ENCODE measurements at places on chromosomes 6 and 20.
A peak's percentile ranks its signal among the peaks of the same experiment; 100 is the strongest.

GRCh38 chr6:5747379-5747778, 259.3 kb downstream of the NRN1 start:
- no peak for DNase-seq

DNA sequence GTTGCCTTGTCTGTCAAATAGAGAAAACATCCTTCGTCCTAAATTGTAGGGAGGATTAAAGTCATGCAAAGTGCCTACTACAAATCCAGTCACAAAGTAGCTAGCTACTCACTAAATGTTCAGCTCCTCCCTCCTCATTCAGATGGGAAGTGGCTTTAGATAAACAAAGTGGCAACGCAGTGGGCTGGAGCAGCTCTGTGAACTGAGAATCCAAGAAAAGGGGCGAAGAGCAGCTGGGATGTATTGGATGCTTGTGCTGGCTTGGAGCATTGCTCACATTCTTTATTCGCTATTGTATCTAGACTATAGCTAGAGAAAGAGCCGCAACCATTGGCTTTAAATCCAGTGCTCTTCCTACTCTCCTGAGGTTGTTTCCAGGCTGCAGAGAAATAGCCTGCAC, 10.3 kb downstream of the MOG start:
- DNase-seq = no peak

DNA sequence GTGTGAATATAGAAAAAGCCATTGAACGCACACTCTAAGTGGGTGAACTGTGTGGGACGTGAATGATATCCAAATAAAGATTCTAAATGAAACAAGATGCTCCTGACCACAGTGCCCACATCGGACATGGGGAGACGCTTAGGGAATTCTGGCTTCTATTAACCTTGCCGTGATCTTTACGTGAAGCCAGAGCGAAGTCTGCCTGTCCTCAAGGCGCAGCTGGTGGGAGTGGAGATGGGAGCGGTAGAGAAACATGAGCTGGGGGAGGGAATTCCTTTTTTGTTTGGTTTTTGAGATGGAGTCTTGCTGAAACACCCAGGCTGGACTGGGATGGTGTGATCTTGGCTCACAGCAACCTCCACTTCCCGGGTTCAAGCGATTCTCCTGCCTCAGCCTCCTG, 46.0 kb downstream of the VSTM2L start:
- DNase-seq = no peak

GRCh38 chr6:162899148-162899547, 171.4 kb downstream of the PACRG start:
- DNase-seq = no peak

- DNase-seq = no peak
Measured at GRCh38 chr6:42296614-42297013, 79.0 kb upstream of the MRPS10 start.

DNA sequence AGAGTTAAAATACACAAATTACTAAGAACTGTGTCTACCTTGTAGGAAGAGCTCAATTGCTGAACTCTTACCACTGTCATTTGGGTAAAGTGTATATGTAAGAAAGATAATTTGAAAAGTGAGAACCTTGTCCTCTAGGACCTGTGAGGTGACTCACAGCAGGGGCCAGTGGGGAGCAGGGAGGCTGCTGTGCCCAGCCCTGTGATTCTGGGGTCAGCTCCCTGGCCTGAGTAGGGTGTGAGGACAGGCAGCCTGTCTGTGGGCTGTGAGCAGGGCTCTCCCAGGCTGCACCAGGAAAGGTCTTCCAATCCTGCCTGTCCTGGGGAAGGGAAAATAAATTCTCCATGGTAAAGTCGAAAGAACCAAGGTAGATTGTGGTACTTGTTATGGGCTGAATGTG, 27.3 kb upstream of the SIRPG start:
- no peak for DNase-seq

DNA sequence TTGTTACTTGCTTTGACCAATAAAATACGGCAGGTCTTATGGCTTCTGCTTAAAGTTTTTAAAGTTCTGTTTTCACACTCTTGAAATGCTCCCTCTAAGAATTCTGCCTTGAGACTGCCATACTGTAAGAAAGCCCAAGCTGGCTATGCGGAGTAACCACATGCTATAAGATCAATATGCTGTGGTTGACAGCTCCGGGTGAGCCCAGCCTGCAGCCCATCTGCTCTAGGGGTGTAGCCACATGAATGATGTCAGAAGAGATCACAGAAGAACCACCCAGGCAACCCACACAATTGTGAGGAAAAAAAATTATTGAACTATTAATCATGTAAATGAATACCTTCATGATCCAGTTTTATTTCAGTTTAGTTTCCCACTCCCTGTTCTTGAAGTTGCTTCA, 26.1 kb upstream of the SH3BGRL2 start:
- no peak for DNase-seq

DNA sequence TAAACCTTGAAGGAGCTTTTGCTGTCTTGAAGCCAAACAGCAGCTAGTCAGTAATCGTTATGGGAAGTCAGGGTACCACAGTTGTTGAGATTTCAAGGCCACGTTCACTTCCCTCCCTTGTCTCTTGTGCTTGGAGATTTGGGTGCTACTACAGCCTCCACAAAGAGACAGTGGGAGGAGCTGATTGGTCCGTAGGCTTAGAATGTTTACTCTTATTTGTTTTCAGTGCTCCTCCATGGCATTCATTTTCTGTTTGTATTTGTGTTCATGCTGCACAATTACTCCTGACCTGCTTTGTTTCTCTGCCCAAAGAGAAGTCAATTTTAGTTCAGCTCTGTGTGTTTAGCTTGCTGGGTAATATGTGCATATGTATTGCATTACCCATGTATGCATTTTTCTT, 147.7 kb downstream of the PRL start:
- peak; percentile 89 for DNase-seq

GRCh38 chr6:18242062-18242851, 22.1 kb downstream of the DEK start:
- DNase-seq = no peak

DNA sequence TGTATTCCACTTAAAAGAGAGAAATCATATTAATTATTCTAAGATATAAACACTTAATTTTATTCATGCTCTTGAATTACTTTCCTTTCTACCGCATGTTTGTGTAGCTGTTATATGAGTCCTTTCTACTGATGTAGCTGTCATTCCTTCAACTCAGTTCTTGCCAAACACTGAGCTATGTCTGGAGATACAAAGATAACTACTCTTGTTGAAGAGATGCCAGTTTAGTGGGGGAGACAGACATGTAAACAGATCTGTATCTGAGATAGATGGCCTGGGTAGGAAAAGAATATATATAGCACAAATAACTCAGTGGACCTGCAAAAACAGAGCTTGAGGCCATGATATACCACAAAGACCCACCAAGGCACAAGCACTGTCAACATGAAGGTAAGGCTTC, 157.3 kb downstream of the BTBD9 start:
- no peak for DNase-seq

DNA sequence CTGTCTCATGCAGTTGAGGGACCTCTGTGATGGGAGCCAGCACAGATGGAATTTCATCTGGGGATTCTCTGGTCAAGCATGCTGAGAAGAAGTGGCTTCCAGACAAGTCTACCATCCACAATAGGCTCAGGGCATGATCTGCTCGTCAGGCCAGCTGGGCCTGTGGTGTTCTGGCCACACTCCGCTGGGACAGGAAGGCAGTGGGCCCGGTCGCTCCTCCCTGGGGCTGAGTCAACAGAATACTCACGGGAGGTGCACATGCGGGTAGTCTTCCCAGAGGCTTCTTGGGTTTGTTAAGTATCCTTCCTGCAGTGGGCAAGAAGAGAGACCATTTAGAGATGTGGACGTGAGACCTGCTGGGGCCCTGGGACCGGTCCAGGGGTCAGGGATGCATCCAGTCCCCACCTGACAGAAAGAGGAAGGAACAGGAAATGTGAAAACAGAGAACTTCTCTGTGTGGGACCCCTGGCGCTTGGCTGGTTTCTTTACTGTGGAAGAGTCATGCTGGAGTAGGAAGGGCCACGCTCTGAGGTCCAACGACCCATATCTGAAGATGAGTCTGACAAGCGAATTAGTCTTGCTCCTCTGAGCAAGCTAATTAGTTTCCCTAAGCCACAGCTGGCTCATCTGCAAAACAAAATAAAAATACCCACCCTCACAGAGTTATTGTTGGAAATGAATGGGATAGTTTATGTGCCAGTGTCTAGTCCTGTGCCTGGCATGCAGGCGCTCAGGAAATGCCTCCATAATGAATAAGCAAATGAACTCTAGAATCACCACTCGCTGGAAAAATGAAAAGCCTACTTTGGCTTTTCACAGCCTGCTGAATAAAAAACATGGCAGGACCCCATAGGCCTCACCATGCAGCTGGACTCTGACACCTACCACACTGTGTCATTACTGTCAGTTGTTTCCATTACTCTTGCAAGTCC, 67.3 kb downstream of the TRAM2 start:
- DNase-seq = no peak

GRCh38 chr6:6612308-6612707, 23.8 kb downstream of the LY86 start:
- DNase-seq = no peak

- no peak for DNase-seq
Measured at GRCh38 chr6:27986928-27987725, 30.1 kb downstream of the OR2B6 start.

- no peak for DNase-seq
Measured at GRCh38 chr6:156113631-156114030, 658.0 kb upstream of the NOX3 start.

DNA sequence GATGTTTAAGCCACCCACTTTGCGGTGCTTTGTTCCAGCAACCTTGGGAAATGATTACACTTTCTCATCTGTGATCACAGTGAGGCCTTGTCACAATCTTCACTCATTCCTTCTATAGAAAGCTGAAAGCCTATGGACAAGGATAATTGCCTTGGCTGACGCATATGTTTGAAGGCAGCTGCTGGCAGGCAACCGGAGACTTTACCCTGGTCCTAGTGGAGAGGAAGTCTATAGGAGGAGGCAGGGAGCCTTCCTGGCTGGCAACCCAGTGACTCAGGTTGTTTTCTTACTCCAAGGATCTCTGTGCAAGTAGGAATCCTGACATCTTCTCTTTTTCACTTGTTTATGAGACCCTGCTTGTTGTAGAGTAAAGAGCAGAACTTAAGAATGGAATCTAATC, 34.1 kb upstream of the ESR1 start:
- DNase-seq = no peak

DNA sequence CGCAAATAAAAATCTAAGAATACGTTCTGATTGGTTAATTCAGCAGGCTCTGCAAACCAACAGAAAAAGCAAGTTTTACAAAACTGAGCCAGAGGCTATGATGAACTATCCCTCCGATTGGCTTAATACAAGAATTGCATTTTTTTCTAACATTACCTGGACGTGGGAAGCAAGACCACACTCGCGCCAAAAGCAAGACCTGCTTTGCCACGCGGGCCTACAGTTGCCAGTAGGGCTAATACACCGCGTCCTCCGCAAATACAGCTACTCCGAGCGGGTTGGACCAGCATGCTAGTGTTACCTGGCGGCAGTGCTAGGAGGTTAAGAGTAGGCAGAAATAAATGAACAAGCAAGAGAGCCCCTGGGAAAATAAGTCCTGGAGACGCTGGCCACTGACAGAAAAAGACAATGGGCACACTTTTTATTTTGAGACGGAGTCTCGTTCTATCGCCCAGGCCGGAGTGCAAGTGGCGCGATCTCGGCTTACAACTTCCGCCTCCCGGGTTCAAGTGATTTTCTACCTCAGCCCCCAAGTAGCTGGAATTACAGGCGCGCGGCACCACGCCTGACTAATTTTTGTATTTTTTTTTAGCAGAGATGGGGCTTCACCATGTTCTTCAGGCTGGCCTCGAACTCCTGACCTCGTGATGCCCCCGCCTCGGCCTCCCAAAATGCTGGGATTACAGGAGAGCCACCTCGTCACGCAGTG, 131.9 kb upstream of the BTN3A2 start:
- DNase-seq = no peak

GRCh38 chr20:50278377-50278683, 87.7 kb downstream of the CEBPB start:
- no peak for DNase-seq

- DNase-seq = no peak
Measured at GRCh38 chr20:16147916-16148315, 425.3 kb downstream of the KIF16B start.

DNA sequence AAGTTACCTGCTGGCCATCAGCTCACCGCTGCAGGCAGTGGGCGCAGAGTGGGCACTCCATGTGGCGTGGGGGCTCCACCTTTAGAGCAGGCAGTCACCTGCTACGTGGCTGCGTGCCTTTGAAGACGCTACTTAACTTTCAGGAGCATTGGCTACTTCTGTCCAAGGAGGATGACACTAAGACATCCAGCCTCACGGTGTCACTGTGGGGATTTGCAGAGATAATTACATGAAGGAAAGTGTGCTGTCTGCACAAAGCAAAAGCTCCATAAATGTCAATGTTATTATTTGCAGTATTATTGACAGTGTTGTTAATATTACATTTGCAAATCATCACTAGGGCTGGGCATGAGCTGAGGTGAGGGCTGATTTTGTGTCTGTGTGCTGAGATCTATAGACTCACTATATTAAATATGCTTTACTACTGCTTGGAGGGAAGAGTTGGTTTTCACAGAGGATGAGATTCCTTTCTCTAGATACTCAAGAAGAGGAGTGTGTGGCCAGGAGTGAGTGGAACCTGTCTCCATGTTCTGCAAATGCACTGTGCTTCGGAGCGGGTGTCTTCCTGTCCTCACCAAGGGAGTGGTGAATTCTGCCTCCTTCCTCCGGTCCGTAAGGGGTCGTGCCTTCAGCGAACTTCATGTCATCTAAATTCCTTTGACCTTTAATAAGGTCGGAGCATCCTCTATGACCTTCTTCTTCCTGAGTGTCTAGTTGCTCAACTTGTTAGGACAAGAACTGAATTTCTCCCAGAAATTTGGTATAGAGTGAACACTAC, 165.8 kb upstream of the SYNDIG1 start:
- DNase-seq = no peak

- no peak for DNase-seq
Measured at GRCh38 chr6:5034736-5035135, 30.9 kb upstream of the RPP40 start.

DNA sequence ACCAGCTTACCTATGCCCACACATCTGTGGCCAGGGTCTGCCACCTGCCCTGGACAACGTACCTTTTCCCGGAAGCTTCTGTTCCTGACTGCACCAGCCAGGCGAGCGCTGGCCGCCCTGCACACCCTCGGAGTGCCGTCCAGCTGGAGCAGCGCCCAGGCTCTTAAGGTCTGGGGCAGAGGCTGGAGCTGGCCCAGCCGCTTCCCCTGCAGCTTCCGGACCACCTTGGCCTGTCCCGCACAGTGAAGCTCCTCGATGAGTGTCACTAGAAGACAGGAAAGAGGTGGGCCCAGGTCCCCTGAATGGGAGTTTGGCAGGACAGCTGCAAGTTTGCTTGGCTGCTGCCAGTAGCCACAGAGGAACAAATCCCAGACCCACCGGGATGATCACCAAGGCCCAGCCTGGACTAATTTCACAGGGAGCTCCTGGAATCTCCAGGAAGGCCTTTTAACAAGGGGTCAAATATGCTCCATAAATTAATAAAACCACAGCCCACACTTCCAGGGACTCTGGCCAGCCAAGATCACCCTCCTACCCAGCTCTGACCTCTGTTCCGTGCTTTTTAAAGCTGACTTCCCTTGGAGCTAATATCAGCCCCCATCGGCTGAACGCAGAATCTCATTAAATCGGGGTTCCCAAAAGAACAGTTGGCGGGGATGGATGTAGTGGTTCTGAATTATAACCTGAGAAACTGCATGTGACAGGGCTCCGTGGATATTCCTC, 82.3 kb downstream of the PTPN1 start:
- no peak for DNase-seq

GRCh38 chr6:22921828-22922227, 352.5 kb downstream of the HDGFL1 start:
- DNase-seq = no peak

All from DMS79 treated with DMSO at 0.1 percent for 48 hours (cell line).